ENCODE measurements at places on chromosomes 7 and 10.

- DNase-seq: no peak
Observed at GRCh38 chr7:29135846-29136245, 10.5 kb downstream of the CPVL start.

- DNase-seq: no peak
Observed at GRCh38 chr10:93601146-93601773, at the start of gene RBP4. RBP4 (minus strand) TSS chr10:93601235; CDS start chr10:93601028, 207 bp downstream.

GRCh38 chr7:150962553-150963399, 15.3 kb downstream of the KCNH2 start:
- DNase-seq: peak; percentile 29

DNA sequence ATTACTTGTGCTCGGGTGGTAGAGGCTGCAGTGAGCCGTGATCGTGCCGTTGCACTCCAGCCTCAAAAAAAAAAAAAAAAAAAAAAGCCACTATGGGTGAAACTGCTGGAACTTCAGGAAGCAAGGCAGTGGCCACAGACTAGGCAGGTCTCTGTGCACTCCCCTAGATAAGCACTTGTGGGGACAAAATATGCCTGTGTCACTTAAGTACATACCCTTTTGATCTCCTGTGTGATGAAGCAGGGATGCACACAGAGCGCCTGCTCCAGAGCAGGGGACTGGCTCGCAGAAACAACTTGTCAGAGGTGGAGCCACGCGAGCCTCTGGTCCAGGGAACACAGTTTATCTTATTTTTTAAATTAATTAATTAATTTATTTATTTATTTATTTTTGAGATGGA, 42.9 kb upstream of the PSAP start:
- no peak for DNase-seq

- no peak for DNase-seq
Observed at GRCh38 chr10:60488111-60488669, 98.5 kb upstream of the ANK3 start.

- no peak for DNase-seq
Observed at GRCh38 chr10:129448086-129448485, 19.0 kb upstream of the MGMT start.

GRCh38 chr10:69486922-69487730, 35.9 kb downstream of the TSPAN15 start:
- DNase-seq: no peak

DNA sequence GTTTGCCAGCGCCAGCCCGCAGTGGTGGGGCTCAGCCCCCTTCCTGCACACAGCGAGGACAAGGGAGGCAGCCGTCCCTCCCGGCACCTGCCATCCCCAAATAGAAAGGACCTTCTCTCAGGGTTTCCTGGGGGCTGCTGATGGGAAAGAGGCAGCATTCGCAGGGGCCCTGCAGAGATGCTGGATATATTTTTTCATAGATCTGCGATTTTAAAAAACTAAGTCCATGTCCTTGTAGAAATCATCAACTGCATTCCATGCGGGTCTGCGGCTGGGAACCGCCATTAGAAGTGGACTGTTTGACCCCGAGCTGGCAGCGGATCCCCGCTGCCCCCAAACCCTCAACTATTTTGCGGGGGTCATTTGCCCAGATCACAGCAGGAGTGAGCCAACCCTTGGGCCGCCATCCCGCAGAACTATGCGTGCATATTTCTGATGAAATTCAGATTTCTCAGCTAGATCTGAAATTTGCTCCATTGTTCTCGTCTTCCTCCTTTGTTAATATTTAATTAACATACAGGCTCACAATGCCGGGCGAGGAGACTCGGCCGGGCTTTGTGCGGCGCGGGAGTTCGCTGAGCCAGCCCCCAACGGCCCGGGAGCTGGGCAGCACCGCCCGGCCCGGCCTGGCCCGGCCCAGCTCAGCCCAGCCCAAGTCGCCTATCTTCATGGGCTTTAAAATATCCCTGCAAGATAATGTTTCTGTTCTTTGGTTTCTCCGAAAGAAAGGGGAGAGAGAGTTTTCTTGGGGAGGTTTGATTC, 2.0 kb downstream of the EN2 start:
- no peak for DNase-seq

DNA sequence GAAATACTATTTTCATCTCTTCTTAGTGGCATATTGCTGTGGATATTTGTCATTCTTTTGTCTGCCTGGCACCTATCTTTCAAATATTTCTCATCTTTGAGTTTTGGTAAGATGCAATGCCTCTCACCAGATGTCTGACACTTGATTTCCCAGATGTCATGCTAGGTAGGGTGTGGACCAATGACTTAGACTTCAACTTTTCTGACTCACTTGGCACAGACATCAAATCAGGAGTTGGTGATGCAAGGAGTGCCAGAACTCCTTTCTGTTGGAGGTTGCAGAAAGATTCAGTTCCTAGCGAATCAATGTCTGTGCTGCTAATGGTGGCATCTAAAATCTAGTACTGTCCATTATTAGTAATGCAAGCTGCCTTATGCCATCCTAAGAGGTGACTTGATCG, 216.9 kb upstream of the FERD3L start:
- no peak for DNase-seq

DNA sequence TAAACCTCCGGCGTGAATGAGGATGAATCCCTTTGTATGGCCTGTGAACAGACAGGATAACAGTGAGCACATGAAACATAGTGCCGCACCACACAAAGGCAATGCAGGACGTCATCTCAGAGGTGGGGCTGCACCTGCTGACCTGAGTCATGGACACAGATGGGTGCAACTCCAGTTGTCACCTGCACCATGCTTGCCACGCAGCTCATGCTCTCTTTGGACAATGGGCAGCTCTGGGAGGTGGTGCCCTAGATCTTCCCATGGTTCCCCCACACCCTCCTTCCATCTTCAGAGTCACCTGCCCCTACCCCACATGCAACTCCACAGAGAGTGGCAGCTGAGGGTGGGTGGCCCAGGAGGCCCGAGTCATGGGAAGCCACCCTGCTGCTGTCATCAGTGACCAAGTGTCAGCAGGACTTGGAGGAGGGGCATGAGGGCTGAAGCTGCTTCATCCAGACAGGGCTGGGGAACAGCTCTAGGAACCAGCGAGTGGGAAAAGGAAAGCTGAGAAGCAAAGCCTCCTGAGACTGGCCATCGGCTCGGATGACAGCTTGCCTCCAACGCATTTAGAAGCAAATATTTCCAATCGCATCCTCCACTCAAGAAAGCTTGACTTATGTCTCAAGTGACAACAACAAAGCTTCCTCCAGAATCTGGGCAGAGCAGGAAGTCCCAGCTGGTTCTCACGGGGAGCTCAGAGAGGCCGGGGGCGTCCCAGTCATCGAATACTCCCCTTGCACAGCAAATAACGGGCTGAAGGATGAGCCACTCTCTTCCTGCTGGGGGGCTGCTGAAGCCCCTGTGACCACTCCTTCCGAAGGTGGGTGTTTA, 27.1 kb downstream of the VIPR2 start:
- DNase-seq: no peak

DNA sequence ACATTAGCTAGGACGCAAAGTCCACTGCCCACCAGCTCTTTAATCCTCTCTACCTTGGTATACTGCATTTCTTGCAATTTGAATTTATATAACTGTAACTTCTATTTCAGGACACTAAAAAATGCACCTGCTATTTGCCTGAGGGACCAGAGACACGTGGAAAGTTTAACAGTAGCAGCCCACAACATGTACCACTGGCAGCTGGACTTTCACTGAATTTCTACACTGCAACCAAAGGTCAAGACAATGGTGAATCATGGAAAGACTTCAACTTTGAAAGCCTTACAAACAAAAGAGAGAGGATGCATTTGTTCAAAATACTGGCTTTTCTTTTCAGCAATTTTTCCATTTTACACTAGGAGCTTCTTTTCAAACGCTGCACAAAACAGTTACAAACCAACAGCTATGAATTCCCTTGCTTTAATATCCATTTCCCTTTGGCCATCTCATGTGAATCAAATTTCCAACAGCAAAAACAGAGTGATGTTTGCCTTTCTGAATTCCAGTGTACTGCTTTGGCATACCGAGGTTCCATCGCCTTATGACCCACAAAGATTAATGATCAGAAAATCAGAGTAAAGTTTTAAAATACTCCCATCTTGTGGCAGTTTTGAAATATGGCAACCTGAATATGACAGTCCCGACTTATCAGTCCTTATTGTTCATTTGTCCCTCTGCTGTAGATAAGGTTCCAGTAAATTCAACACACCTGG, 29.9 kb upstream of the HNRNPH3 start:
- DNase-seq: no peak

DNA sequence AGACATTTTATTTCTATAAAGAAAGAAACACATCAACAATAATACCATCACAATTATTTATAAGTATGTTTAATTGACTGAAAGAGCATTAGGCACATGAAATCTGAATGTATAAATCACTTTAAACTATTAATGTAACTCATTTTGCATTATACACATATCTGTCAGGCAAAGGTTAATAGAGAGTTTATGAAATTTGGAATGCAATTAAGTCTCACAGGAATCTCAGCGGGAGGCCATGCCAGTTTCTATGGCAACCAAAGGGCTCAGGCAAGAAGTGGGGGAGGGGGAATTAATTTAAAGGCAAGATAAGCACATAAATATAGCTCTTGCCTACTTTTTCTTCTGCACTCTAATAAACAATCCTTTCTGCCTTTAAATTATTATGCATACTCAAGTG, 152.6 kb downstream of the SLC16A9 start:
- DNase-seq: no peak

DNA sequence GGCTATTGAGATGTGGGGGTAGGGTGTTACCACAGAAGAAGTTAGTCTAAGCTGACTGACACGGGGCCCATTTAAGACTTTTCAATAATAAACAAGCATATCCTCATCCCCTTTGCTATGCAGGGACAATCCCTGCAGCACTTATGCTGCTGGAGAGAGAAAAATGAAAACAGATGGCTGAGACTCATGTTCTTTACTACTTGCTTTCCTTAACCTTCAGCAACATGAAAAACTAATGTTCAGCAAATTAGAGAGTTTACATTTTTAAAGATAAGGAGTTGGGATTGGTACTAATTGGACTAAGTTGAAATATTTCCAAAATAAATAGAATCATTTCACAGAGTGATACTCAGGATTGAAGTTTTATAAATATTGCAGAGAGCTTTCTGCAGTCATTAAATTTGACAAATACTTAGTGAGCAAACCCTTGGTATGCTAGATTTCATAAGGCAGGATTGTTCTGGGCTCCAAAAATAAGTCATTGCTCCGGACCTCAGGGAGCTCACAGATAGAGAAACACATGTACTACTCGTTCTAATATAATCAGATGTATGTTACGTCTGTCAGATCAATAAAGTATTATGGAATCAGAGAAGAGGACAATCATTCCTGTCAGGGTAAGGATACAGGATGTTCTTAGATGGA, 147.1 kb upstream of the LRRN3 start:
- DNase-seq: no peak

- DNase-seq: no peak
Observed at GRCh38 chr10:14624600-14624999, 150.1 kb downstream of the FAM107B start.

- DNase-seq: no peak
Observed at GRCh38 chr10:29648983-29649268, 14.2 kb upstream of the SVIL start.

- no peak for DNase-seq
Observed at GRCh38 chr7:142584765-142585164, 164.5 kb upstream of the PRSS1 start.

DNA sequence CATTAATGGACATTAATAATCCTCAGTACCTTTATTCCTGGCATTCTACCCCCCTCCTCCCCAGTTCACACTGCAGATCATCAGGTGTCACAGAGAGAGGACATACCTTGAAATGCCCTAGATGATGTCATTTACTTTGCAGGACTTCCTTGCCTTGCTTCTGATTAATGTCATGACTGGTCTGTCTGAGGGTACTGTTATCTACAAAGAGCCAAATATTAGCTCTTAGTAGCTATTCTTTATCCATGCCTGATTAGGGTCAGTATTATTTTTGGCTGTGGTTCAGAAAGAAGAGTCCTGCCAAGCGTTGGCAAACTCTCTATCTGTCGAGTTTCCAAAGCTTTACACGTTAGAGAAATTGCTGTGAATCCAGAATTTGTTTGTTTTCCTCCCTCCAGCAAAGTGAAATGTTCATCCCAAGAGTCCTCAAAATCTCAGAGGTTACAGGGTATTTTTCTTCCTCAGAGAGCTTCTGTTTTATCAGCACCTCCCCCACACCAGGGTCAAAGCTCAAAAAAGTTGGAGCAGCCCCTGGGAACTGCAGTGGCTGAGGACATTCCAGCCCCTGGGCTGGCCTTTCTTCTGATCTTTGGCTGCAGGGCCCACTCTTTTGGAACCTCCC, 12.6 kb downstream of the SCD start:
- DNase-seq: no peak

DNA sequence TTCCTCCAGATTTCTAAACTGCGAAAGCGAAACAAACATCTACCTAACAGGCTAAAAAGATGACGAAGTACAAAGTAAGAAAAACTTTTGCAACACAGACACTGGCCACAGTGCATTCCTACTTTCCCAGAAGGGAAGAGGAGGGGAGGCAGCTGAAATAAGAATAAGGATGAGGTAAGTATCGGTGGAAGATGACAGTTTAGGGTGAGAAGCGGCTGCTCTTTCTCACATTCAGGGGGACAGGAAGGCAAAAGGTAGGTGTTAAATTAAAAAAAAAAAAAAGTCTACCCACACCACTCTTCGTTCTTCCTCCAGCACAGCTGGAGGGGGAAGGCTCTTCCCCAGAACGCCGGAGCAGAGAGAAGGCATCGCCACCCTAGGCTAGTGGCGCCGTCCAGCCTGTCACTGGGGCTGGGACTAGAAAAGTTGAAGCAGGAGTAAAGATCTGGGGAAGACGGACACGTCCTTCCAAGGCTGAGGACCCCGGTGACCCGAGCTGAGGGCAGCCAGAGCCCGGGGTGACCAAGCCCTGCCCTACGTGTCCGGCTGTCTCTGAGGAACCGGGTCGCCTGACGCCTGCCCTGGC, 846 bp downstream of the DNAJC1 start:
- DNase-seq: no peak

GRCh38 chr7:130732980-130733930, 752 bp downstream of the KLF14 start:
- DNase-seq: peak; percentile 7

DNA sequence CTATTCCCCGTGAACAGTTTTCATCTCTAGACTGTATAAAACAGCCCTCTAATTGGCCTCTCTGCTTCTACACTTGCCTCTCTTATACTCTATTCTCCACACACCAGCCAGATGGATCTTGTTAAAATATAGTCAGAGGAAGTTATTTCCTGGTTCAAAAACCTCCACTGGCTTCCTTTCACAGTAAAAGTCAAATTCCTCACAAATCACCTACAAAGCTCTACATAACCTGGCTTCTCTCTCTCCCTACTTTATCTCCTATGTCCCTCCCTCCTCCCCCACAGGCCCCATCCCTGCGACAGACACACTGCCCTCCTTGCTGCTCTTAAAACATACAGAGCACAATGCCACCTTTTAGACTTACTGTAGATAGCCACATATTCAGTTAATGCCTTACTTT, 60.1 kb downstream of the TPK1 start:
- no peak for DNase-seq

Data from stimulated activated CD8-positive, alpha-beta memory T cell treated with anti-CD3 and anti-CD28 coated beads, Interleukin-4, amount 100 ng/mL, for 4 hours (primary cell).